ENCODE measurements at places on chromosomes 13 and 19.

DNA sequence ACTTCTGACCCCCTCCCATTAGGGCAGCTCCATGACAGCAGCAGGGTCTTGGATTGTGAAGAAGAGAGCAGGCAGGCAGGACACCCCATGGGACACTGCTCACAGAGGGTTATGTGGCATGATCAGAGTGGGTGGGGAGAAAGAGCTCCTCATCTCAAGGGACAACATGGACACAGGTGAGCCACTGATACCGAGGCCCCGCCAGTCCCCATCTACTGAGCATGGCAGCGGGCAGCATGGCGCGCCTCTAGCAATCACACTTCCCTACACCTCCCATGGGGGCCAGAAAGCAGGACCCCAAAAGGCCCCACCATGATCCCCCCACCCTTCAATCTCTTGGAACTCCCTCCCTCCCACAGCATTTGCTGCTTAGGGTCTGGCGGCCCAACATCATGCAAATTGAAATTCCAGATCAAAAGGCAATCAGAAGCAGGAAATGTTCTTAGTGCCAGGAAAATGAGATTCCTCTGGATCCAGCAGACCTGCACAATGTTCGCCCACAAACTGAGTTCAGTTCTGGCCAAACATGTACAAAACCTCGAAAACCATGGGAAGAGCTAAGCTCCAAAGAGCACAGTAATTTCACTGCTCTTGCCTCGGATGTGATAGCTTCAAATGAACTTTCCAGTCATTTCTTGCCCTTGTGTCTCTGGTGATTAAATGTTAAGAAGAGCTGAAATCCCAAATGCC, 14.8 kb downstream of the DOCK9 start:
- no peak for DNase-seq

DNA sequence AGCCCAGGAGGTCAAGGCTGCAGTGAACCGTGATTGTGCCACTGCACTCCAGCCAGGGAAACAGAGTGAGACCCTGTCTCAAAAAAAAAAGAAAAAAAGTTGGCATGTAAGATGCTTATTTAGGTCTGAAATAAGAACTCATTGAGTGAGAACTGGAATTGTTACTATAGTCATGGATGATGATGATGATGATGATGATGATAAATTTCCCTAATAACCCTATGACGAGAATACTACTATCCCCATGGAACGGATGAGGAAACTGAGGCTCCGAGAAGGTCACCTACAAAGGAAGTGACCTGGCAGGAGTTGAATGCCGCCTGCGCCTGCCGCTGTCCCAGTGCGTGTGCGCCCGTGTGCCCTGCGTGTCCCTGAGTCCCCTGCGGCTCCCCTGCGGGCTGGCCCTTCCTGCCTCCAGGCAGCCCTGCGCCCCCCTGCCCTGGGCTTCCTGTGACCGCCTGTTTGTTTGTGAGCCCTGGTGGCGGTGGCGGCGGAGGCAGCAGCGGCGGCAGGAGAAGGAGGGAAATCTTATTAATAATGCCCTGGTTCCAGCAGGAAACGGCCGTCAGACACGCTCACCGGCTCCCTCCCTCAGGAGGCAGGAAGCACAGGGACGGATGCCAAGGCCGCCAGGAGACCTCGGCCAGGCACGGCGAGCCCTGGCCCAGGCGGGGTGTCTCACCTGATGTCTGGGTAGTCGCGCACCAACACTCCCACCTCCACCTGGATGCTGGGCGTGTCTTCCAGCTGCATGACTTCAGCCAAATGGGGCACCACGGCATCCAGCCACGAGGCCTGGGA, 29.6 kb downstream of the EXOC3L2 start:
- peak; percentile 46 for DNase-seq

GRCh38 chr19:575527-576506, 3.4 kb downstream of the BSG start:
- no peak for DNase-seq

GRCh38 chr13:32989942-32990341, 26.3 kb upstream of the KL start:
- DNase-seq: no peak

GRCh38 chr19:3556978-3557460, 367 bp downstream of the MFSD12 start:
- DNase-seq: no peak
